ENCODE measurements at places on chromosomes 5 and 9.
A peak's percentile ranks its signal among the peaks of the same experiment; 100 is the strongest.

DNA sequence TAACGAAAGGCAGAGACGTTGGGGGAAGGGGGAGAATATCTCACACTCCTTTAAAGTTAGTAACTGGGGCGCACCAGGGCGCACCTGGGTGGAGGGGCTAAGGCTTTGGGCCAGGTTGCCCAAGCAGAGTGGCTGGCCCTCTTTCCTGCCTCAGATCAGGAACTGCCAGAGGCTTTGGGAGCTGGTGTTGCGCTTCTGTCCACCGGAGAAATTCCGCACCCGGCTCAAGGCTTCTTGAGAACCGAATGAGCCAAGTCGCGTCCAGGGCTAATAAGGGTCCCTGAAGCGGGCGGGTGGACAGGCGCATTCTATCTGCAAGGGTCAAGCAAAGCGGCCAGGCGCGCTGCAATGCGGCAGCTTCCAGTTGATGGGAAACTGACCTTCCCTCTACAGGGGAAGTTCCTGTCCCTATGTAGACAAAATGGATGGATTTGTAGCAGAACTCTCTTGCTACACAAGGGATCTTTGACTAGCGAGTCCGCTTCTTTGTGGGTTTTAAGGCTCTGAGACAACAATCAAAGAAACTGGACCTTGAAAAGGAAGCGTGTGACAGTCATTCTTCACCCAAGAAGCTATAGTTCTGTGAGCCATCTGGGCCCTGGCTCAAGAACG lies 5.5 kb downstream of the PAX5 start:
- H3K36me3 ChIP-seq = no peaks in the 10 kb centered on the region
- peak; percentile 51 for DNase-seq
- peaks cover 49% of the 10 kb centered on the region for H3K27me3 ChIP-seq
- no peak overlapping the region for H3K27ac ChIP-seq
- H3K4me1 ChIP-seq = peaks cover 14% of the 10 kb centered on the region
- no peak overlapping the region for H3K4me3 ChIP-seq

DNA sequence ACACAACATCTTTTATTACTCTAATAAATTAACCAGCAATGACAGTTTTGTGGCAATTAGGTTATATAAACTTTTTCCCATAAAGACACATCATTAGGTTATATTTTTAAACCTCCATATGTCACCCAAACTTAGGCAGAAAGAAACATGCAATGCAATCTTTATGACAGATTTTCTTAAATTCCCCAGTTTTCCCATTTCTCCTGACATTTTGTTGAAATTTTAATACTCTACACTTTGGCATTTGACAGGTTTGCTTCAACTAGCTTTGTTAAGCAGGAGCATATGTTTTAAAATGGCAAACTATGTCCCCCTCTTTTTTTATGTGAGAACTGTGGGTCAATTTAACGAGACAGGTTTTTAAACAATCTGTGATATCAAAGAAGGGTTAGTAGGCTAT lies 155.5 kb downstream of the GABRB2 start:
- H3K4me1 ChIP-seq = no peaks in the 10 kb centered on the region
- no peak overlapping the region for H3K27ac ChIP-seq
- DNase-seq = no peak
- H3K4me3 ChIP-seq = no peak overlapping the region
- no peaks in the 10 kb centered on the region for H3K36me3 ChIP-seq
- H3K27me3 ChIP-seq = no peaks in the 10 kb centered on the region

GRCh38 chr9:94864862-94865509 lies 138.5 kb downstream of the AOPEP start:
- H3K4me3 ChIP-seq = no peak overlapping the region
- H3K27me3 ChIP-seq = no peaks in the 10 kb centered on the region
- no peaks in the 10 kb centered on the region for H3K36me3 ChIP-seq
- peaks cover 44% of the 10 kb centered on the region for H3K4me1 ChIP-seq
- H3K27ac ChIP-seq = no peak overlapping the region

- H3K4me3 ChIP-seq = no peak overlapping the region
- no peaks in the 10 kb centered on the region for H3K36me3 ChIP-seq
- H3K4me1 ChIP-seq = peaks cover 18% of the 10 kb centered on the region
- no peak for DNase-seq
- no peak overlapping the region for H3K27ac ChIP-seq
These were observed 37.8 kb downstream of the EXOSC2 start for GRCh38 chr9:130731355-130731754.

DNA sequence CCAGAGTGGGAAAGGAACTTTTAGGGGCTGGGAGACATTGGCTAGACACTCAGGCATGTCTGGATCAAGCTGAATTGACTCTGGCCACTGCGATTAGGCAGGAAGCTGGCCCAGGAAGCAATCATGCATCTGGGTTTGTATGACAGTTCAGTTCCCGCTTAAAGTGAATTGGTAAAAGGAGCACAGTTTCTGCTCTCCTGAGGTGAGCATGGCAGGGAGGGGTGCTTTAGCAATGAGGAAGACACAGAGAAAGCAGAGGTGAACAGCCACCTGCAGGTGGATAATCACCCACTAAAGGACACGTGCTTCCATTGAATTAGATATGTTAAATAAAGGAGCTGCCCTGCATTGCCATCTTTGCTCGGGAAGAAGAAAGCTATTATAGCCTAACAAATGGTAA lies 248.1 kb upstream of the MAP3K1 start:
- H3K27ac ChIP-seq = no peak overlapping the region
- no peaks in the 10 kb centered on the region for H3K36me3 ChIP-seq
- no peak overlapping the region for H3K4me3 ChIP-seq
- no peaks in the 10 kb centered on the region for H3K4me1 ChIP-seq

GRCh38 chr9:18502546-18502945 lies 28.6 kb downstream of the ADAMTSL1 start:
- DNase-seq = no peak
- H3K4me3 ChIP-seq = no peak overlapping the region
- no peak overlapping the region for H3K27ac ChIP-seq
- no peaks in the 10 kb centered on the region for H3K36me3 ChIP-seq
- no peaks in the 10 kb centered on the region for H3K27me3 ChIP-seq

DNA sequence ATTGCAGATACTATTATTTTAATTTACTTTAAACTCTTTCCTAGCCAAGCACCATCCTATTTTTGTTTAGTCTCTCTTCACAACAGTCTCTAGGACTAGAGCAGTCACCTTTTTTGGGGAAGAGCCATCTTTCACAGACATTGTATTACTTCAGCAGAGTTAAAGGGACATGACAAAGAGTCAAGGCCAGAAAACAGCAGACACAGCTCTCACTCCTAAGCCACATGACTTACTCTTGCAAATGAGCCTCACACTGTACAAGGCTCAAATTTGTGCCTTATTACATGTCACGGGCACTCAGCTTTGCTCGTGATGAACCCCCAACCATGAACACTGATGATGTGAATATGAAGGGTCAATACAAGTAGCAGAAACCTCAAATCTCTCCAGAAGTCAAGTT lies 104.3 kb downstream of the ZNF608 start:
- no peak for DNase-seq

GRCh38 chr5:123582550-123583285 lies 70.7 kb downstream of the CSNK1G3 start:
- H3K4me3 ChIP-seq = no peak overlapping the region
- H3K27ac ChIP-seq = no peak overlapping the region
- DNase-seq = no peak

DNA sequence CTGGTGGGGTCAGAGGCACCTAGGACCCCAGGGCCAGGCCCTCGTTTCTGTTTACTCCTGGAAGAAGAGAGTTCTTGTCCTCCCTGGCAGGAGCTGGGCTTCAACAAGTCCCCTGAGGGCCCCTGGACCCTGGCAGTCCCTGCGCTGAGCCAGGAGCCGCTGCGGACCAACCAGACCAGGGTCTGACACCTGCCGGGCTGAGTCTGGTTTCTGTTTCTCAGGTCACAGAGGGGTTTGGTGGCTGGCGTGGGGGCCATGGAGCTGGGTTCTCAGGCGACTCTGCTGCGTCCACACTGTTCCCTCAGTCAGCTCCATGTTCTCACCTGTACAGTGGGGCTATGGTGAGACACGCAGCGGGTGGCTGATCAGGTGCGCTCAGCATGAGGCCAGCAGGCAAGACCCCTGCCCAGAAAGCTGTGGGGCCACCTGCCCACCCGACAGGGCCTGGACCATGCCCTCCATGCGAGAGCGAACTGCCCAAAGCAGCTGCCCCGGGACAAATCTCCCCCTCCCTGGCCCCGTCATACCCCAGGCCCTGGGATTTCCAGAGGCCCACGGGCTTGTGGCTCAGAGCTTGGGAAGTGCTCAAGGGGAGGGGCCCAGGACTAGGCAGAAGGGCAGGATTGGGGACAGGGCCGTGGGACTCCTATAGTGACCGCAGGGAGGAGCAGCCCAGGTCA lies 17.9 kb upstream of the NOTCH1 start:
- no peak overlapping the region for H3K4me3 ChIP-seq
- peaks cover 14% of the 10 kb centered on the region for H3K4me1 ChIP-seq
- H3K27me3 ChIP-seq = no peaks in the 10 kb centered on the region
- no peak overlapping the region for H3K27ac ChIP-seq
- H3K36me3 ChIP-seq = no peaks in the 10 kb centered on the region
- DNase-seq = no peak

DNA sequence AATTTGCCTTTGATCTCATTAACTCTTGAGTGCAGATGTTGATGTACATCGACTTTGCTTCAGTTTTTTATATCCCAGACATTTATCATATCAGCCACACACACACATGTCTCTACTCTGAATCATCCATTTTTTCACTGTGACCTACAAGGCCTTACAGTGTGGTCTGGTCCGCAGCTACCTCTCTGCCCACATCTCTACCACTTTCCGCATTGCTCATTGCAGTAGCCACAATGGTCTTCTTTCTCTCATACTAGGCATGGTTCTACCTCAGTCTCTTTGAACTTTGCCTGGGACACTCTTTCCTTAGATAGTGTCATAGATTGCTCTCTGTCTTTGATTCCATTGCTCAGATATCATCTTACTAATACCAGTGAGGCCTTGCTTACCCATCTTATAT lies 87.9 kb upstream of the FSD1L start:
- peaks cover 6% of the 10 kb centered on the region for H3K4me1 ChIP-seq
- no peak overlapping the region for H3K27ac ChIP-seq
- DNase-seq = peak; percentile 62
- H3K36me3 ChIP-seq = peaks cover 9% of the 10 kb centered on the region
- no peaks in the 10 kb centered on the region for H3K27me3 ChIP-seq
- H3K4me3 ChIP-seq = no peak overlapping the region

Measured in natural killer cell treated with Interleukin-12 subunit alpha and Interleukin-12 subunit beta and Interleukin-15 and Interleukin-18, amount 100 ng/mL, for 72 hours (primary cell).